ENCODE measurements at places on chromosomes 6 and 20.

DNA sequence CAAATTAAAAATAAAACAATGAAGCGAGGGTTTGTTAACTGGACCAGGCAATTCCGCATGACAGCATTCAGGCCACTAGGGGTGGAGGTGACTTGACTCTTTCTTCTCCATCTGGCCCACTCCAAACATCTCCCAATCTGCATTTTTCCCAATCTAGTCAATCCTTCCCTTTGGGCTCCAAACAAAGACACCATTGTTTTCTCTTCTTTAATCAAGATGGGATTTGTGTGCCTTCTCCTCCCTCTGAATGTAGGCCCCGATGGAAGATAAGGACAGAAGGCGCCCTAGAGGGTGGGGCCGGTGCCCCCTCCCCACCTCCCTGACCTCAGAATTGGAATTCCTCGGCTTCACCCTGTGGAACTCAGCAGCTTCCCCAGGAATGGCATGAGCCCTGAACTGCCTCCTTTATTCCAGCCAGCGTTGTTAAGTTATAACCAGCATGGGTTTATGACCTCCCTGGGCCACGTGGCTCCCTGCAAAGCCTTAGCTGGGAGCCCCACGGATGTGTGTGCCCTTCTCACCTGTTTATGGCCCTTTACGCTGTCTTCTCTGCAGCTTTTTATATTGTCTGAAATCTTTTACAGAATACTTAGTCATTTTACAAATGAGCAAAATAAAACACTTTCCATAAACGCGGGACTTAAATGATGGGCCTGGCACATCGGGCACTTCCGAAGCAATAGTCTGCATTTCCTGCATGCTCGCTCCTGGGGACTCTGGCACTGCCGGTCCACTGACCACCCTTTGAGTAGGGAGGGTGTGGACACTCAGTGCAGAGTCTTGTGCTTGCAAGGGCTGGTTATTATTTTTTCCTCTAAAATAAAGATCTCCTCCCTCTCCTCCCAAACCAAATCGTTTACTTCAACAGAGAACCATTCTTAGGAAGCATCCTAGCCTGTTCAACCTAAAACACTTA, 24.5 kb downstream of the OVOL2 start:
- DNase-seq: no peak

DNA sequence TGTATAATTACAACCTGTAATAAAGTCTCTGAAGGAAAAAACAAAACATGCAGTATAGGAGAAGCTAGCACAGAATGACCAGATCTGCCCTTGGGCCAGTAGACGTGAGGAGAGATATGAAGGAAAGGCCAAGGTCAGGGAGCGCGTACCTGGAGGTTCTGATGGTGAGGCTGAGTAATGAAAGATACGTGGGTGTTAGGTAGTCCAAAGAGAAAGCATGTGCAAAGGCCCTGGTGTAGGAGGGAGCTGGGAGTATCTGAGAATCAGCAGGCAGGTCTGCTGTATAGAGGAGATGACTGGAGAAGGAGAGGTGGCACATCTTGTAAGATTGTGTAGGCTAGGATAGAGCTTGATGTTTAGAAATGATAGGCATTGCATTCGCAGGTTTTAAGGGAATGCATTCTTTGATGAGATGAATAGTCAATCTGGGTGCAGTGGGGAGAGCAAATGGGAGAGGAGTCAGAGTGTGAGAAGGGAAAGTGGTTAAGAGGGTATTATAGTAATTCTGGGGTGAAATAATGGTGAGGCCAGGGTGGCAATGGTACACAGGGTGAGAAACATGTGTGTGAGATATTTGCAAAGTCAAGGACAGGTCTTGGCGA, 15.9 kb upstream of the TFB1M start:
- DNase-seq: no peak

- DNase-seq: no peak
These were observed 554.0 kb upstream of the NOX3 start for GRCh38 chr6:156009656-156010055.

DNA sequence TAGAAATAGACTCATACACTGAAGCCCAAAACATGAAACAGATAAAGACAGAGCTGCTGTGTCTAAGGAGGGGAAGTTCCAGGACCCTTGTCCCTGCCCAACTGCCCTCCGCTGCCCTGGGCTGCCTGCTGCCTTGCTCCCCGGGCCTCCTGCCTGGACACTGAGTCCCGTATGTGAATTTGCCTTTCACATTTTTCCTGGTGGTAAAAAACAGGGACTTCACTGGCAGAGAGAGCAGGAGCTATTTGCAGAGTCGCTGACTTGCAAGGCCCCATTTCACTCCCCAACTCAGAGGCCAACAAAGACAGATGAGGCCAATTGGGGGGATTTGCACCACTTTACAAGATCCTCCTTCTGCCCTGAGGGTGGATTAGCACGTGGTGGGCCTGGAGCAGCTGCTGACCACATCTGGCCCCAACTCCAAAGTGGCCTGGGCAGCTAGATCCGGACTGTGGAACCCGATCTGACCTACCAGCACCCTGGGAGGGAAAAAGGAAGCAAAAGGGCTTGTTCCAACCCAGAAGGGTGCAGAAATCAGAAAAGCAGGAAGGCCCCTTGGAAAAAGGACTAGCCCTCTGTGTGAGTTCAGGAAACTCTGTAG, 61.4 kb downstream of the NOL4L start:
- DNase-seq: no peak

DNA sequence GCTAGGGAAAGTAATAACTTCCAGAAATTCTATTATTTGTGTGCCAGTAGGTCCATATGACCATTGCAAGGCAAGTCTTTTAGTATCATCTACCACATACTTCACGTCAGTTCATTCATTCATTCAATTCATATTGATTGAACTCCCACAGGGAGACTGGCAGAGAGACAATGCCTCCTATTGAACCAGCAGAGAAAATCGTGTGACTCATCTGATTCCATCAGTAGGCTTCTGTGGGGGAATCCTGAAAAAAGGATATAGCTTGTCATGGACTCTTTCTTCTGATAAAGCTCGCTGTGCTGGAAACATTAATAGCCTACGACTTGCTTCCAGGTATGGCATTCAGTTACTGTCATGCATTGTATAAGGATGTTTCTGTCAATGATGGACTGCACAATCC, 45.3 kb upstream of the CNR1 start:
- no peak for DNase-seq

DNA sequence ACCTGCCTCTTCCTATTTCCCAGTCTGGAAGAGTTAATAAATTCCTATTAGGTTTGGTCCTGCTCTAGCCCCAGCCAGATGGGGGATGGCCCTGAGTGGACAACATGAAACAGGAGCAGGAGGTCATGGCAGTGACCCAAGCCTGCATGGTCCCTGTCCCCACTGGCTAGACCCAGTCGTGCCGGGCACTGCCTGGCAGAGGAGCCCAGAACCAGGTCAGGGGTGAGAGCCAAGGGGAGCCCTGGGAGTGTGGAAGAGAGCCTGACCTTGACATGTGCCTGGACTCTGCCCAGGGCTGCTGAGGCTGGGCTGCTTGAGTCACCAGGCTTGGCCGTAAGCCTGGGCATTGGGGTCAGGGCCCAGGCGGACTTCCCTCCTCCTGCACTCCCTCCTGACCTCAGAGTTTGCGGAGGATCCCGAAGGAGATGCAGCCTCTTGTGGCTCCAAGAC, 3.6 kb downstream of the AVP start:
- no peak for DNase-seq

- DNase-seq: no peak
These were observed 19.1 kb upstream of the CD93 start for GRCh38 chr20:23105193-23105592.
